ENCODE measurements at places on chromosomes 2 and 18.
A peak's percentile ranks its signal among the peaks of the same experiment; 100 is the strongest.

DNA sequence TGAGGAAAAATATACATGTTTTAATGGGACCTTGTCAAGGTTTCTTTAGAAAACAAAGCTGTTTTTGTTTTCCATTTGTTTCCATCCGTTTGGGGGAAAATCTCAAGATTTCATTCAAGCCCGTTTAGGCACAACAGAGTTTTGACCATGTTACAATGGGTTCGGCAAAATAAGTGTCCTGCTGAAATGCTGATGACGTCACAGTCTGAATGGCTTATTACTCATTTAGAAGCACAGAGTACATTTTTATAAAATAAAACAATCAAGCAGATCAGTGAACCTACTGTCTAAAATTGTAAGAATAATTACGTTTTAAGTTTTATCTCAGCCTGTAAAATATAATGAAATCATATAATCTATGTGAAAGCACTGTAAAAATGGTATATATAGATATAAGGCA is 174.2 kb downstream of the MYT1L start:
- DNase-seq, result no peak

DNA sequence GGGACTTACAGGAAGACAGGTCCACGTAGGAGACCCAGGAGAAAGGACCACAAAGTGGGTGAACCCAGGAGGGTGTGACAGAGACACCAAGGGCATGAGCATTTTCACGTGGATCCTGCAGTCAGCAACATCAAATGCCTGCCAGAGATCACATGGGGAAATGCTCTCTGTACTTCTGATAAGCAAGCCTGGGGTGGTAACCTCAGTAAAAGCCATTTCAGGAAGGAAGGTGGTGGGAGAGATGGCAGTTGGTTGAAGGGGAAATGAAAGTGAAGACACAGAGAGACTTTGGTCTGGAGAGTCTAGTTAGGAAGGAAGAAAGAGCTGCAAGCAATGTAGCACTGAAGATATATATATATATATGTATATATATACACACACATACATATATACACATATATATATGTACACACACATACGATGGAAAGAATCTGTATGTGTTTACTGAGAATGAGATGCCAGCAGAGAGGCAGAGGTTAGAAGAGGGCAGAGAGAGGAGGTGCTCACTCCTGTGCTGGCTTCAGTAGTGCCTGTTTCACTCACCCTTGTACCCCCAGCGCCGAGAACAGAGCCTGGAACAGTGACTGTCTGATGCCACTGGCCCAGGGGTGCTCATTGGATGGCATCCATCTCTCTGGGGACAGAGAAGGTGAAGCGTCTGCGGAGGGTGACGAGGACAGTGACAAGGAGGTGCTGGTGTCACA is 314.9 kb downstream of the AFF3 start:
- DNase-seq, result no peak

DNA sequence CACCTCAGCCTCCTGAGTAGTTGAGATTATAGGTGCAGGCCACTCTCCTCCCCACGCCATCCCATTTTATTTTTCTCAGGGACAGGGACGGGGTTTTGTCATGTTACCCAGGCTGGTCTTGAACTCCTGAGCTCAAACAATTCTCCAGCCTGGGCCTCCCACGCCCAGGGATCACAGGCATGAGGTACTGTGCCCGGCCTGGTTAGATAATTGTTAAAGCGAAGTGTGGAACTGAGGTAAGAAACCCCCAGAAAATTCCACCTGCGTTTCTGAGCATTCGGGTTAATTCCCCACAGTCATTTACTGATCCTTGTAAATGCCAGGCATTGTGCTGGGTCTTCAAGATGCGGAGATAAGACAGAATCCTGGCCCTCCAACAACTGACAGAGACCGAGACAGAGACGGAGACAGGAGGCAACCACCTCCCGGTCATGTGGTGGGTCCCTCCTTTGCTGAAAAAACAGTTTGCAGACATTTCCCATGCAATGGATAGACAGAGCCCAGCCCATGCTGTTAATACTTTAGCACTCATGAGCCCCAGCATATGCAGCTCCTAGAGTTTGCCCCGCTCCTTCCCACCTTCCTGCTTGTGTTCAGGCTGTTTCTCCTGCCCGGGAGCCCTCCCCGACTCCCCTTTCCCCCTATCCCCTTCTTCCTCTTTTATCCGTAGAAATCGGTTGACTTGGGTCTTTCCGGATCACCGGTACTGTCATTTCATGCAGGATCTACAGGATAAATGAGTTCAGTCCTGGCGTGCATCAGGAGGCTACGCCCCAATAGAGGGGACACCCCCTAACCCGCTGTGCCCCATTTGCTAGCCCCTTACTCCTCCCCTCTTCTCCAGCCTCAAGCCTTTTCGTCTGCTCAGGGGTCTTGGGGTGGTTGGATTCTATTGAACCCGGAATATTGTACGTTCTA is 1.6 kb upstream of the RHOB start:
- no peak for DNase-seq

- DNase-seq, result peak; percentile 54
Measured at GRCh38 chr18:80157708-80158343, 48.8 kb downstream of the ADNP2 start.

GRCh38 chr2:105741174-105741573 is 3.5 kb upstream of the NCK2 start:
- DNase-seq, result no peak

DNA sequence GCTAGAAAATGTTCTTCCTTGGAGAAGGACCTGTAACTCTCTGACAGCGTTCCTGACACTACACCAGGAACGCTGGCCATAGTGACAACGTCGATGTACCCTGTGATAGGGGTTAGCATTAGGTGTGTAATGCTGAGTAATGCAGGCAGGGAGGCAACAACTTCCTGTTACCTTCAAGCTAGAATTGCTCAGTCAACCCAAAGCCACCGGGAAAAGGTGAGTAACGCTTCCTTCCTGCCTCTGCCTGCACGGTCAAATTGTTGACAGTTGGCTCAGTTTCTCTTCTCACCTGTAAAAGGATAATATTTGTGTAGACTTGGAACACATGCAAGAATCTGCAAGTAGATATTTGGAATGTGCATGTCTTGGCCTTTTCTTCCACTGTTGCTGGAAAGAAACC is 12.7 kb downstream of the FAM110C start:
- no peak for DNase-seq

GRCh38 chr2:74876081-74876886 is 42.4 kb downstream of the HK2 start:
- DNase-seq, result peak; percentile 41

- no peak for DNase-seq
Measured at GRCh38 chr2:78301166-78301789, 724.2 kb upstream of the REG3G start.

All from T-cell (primary cell).